ENCODE measurements at places on chromosomes 7 and 10. TPM values are rescaled to one million over a fixed set of nuclear protein-coding genes. Genes with fewer than 3 reads are reported as not detected.

ENTPD1 gene
- 111 TPM for total RNA-seq

ATG9B gene
- total RNA-seq, result 2.5 TPM

GRCh38 chr10:11270135-11270857 lies 252.6 kb downstream of the CELF2 start:
- peak; percentile 84 for DNase-seq

GRCh38 chr7:138575897-138576428 lies 115.9 kb downstream of the TRIM24 start:
- no peak for DNase-seq

DNA sequence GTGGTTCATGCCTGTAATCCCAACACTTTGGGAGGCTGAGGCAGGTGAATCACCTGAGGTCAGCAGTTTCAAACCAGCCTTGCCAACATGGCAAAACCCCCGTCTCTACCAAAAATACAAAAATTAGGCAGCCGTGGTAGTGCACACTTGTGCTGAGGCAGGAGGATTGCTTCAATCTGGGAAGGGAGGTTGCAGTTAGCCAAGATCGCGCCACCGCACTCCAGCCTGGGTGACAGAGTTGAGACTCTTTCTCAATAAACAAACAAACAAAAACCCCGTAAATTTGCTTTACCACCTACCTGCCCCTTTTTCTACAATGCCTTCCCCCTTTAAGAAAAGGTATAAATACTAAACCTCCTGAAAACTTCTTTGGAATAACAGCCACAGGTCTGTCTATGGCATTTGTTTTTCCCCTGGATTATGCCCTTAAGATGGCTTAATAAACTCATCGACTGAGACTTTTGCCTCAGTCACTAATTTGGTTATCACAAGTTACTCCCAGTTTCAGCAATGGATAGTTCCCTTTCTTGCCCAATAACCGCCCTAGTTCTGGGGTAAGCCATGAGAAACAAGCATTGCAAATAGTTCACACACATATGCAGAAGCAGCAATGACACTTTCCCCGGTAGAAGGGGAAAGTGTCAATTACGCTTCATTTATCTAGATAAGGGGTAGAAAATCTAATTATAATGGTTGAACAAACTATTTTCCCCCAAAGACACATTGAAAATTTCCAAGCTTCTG lies 52.8 kb upstream of the SVIL start:
- DNase-seq, result no peak

Measured in natural killer cell treated with Interleukin-12 subunit alpha and Interleukin-12 subunit beta and Interleukin-15 and Interleukin-18, amount 100 ng/mL, for 72 hours (primary cell).